ENCODE measurements at places on chromosomes 7 and 10.

GRCh38 chr7:43753271-43753810 is 5.1 kb upstream of the BLVRA start:
- DNase-seq, result no peak

DNA sequence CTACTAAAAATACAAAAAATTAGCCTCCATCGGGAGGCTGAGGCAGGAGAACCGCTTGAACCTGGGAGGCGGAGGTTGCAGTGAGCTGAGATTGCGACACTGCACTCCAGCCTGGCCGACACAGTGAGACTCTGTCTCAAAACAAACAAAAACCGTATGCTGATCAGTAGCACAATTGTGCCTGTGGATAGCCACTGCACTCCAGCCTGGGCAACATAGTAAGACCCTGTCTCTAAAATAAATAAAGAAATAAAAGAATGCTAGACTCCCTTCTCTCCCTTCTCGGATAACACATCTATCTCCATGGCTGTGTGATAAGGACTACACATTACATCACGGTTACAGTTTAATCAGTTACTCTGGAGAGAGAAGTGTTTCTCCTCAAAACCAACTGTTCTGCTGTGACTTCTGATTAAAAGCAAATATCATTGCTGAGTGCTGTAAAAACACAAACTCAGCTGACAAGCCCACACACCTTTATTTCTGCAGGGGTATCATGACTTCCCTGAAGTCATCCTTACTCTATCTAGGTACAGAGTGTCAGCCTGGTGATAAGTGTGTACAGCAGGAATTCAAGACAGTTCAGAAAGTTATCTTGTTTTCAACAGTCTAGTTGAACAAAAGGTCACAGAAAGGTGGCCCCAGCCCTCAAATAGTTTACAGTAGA is 5.3 kb upstream of the ARHGAP19 start:
- no peak for DNase-seq

GRCh38 chr10:90787393-90788198 is 70.2 kb downstream of the HTR7 start:
- peak; percentile 34 for DNase-seq

GRCh38 chr7:149824748-149825566 is 13.2 kb upstream of the ZNF862 start:
- no peak for DNase-seq

GRCh38 chr7:157467496-157468212 is 130.8 kb downstream of the DNAJB6 start:
- DNase-seq, result no peak

DNA sequence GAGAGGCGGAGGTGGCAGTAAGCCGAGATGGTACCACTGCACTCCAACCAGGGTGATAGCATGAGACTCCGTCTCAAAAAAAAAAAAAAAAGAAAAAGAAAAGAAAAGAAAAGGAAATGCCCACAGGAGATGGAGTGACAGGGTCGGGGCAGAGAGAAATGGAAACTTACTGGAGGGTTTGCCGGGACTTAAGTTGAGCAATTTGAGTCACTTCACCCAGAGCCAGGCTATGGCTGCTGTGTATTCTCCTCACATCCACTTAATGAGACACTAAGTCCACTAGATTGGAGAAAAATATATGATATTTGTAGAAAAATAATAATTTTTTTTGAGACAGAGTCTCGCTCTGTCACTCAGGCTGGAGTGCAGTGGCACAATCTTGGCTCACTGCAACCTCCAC is 4.6 kb upstream of the PFKFB3 start:
- DNase-seq, result no peak

GRCh38 chr7:100493476-100494264 is 9.9 kb downstream of the NYAP1 start:
- DNase-seq, result peak; percentile 40

- DNase-seq, result no peak
Measured at GRCh38 chr10:30827531-30828120, 198.1 kb upstream of the LYZL2 start.

DNA sequence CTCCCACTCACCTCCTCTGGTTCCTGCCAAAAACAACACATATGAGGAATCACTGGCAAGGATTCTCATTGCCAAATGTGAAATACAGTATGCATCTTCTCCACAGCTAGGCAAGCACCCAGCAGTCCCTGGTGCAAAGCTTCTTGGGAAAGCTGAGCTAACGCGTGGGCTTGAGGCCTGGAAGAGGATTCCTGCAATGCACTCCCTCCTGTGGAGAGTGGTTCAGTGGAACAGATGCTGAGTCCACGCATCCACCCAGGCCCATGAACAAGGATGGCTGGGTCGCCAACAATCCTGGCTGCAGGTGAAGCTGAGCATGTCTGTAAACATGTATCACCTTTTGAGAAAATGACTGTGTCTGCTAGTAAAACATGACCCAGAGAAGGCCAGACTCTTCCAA is 113.2 kb upstream of the CHST15 start:
- DNase-seq, result no peak

GRCh38 chr7:18378989-18379605 is 116.5 kb upstream of the HDAC9 start:
- no peak for DNase-seq

- no peak for DNase-seq
Measured at GRCh38 chr7:68707958-68708357, 890.3 kb upstream of the AUTS2 start.

GRCh38 chr10:66629996-66630395 is 295.8 kb upstream of the LRRTM3 start:
- DNase-seq, result no peak

- no peak for DNase-seq
Measured at GRCh38 chr10:60031664-60032063, 125.3 kb upstream of the CCDC6 start.

- DNase-seq, result no peak
Measured at GRCh38 chr10:122503886-122504609, 42.7 kb downstream of the HTRA1 start.

DNA sequence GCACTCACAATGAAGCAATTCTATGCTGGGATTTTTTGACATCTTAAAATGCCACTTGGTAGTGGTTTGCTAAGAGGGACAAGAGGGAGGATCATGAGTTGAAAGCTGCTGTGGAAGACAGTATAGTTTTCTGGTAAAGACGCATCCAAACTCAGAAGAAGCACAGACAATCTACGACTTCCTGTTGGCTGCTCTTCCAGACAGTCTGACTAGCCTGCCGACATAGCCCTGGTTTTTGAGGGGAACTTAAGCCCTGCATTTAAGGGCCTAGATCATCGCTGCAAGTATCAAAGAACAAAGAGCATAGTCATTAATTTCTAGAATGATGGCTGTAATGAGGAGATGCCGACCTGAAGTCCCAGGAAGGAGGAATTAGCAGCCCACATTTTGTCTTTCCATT is 99.9 kb upstream of the IKZF1 start:
- no peak for DNase-seq

- DNase-seq, result peak; percentile 72
Measured at GRCh38 chr7:88219781-88220747, at the start of gene SRI. TSS of gene SRI (minus strand) at chr7:88220038. CDS start at chr7:88220026, 12 bp downstream.

GRCh38 chr10:107002068-107002467 is 162.4 kb downstream of the SORCS1 start:
- no peak for DNase-seq

DNA sequence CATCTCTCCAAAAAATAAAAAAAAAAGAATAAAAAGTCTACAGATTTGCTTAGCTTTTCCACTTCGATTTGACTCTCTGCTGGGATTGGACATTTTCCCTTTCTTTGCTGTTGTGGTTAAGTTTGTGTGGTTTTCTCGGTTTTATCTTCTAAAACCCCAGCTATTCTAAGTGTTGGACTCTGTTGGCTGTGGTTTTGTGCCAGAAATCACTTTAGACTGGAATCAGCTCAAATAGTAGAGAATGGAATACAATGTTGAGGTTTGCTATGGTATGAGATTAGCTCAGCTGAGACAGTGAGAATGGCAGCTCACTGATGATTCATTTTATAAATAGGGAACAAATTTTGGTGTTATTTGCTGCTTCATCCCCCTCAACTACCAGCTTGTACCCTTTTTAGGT is 116.0 kb downstream of the BUB3 start:
- no peak for DNase-seq

GRCh38 chr7:14233868-14234369 is 244.5 kb upstream of the ETV1 start:
- DNase-seq, result no peak

- DNase-seq, result no peak
Measured at GRCh38 chr7:80918399-80918798, 452 bp downstream of the SEMA3C start.

DNA sequence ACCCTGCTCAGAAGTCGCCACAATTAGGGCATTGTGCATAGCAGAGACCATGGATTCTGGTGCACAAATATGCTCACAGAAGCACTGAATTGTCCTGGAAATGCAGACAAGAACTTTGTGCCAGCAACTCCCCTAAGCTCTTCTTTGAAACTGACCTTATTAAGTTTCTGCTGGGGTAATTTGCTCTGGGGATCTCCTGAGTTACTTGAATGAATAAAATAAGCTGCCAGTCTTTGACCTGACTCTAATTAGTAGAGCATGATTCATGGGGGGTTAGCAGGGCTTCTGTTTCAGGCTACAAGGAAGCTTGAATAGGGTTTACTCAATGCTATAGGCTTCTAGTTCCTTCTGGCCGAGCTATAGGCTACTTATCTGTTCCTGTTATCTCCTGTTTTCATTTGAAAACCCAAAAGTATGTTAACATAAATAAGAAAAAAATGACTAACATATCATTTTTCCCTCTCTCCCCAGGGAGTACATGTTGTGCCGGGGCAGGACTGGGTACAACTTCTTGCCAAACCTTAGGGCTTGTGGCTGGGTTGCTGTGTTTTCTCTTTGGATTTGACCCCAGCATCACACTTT is 169.0 kb upstream of the TMEM229A start:
- DNase-seq, result no peak

DNA sequence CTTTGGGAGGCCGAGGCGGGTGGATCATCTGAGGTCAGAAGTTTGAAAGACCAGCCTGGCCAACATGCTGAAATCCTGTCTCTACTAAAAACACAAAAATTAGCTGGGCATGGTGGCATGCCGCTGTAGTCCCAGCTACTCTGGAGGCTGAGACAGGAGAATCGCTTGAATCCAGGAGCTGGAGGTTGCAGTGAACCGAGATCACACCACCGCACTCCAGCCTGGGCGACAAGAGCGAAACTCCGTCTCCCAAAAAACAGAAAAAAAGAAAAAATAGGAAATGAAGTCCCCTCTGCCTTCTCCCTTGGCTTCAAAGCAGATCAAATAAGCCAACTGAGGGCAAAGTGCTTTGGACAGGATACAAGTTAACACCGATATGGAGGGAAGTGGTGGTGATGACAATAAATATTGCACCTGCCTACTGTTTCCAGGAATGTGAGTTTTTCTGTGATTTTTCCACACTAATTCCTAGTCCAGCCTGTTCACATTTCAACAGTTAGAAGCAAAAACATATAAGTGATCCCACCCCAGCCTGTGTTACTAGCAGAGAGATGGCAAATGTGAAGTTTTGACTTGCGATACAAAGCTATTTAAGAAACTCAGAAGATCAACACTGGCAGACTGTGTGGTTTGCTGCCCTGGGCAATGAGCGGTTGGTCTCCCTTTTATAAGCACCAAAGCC is 291.2 kb upstream of the AOAH start:
- no peak for DNase-seq

DNA sequence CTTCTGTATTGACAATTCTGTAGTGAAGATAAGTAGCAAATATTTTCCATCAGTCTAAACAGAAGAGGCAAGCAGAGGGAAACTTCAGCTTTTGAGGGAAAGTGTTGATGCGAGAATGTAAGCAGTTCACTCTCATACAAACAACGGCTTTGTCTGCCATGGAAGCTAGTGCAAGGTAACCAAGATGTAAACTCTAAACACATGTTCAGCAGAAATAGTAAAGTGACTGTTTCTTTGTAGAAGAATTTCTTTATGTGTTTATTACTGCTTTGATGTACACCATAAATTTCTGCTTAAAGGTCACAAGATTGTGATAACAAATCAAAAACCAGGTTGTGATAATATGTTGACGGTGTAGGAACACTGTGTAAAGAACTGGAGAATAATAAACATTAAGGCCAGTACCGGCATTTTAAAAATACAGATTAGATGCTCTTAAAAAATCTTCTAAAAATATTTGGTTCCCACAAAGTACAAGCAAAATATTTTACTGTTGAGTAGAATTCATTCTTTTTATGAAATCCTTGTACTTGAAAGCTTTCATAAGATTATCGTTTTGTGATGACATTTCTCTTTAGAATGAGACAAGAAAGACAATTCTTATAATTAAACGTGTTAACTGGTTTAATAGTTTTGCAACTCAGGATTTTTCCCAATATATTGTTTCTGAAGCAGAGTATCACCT is 34.2 kb downstream of the SEMA3C start:
- no peak for DNase-seq

DNA sequence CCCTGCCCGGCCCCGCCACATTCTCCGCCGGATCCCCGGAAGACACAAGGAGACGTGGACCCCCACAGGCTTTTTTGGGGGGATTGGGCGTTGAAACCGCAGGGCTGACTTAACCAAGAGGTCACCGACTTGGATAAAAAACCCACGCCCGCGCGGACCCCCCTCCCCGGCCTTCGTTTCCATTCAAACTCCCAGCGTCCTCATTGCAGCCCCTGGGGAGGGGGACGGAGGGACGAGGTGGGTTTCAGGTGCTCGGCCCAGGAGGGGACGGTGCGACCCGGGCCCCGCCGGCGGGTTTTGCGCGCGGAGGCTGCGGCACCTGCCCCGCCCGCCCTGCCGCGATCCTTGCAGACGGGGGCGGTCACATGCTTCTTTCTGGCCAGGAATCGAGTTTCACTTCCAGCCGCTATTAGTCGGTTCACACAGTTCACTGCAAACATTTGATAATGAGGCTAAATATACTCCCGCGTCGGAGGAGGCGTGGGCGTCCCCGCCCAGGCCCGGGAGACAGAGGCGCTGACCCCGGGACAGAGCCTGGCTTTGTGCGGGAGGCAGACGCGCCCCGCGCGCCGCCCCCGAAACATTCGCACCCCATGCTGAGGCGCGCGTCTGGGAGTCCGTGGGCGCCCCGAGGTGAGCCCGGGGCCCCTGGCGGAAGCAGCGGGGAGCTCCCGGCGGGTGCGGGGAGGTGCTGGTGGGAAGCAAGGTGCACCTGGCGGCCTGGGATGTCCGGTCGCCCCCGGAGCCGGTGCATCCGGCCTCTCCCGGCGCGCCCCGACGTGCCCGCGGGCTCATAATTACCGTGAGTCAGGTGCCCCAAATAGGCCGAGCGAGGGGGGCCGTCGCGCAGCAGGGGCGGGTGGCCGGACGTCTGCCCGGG is 2.7 kb upstream of the PDGFA start:
- DNase-seq, result peak; percentile 39

DNA sequence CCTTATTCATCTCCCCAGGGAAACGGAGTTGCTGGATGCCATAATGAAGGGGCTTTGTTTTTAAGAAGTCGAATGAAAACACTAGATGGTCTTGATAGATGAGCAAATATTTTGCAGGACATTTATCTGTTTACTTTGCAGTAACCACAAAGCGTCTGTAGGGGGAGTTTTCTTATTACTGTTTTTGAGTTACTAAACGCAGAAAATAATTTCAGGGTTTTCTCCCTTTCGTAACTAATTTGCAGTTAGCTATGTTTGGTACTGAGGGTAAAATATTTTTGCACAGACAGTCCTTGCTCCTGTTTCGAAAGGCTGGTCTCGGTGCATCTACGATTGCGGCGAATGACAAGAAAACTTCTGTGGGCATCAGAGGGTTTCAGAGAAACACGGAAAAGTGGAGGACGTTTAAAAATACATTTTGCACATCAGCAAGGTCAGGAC is 505.6 kb upstream of the MKI67 start:
- DNase-seq, result no peak

All from NCI-H1105 (cell line).